ENCODE measurements at places on chromosomes 13 and 19.

DNA sequence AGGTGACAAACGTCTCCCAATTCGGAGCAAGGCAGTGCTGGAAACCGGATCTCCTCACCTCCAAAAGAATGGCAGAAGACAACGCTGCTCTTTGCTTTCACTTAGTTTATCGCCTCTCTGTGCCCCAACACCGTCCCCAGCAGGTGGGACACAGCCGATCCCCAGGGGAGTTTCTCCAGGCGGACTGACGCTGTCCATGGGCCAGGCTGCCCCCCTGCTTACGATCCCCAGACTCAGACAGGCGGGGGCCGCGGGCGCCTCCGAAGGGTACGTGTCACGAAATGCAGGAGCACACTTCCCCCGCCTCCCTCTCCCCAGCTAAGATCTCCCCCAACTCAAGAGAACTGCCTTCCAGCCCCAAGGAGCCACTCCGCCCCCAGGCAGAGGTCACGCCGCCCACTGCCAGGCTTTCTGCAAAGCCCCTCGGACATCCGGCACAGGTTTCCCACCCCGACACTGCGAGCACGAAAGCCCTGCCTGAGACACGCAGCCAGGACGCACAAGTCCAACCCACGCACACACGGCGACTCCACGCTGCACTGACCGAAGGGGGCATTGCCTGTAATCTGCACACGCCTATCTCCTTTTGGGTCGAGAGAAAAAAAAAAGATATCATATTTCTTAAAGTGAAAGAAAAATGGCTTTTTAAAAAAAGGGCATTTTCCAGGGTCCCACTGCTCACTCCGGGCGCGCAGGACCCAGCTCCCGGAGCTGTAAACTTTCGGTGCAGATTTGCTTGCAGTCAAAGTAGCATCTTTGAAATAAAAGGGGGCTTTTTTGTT lies 2.0 kb downstream of the SPRY2 start:
- peak; percentile 86 for DNase-seq

DNA sequence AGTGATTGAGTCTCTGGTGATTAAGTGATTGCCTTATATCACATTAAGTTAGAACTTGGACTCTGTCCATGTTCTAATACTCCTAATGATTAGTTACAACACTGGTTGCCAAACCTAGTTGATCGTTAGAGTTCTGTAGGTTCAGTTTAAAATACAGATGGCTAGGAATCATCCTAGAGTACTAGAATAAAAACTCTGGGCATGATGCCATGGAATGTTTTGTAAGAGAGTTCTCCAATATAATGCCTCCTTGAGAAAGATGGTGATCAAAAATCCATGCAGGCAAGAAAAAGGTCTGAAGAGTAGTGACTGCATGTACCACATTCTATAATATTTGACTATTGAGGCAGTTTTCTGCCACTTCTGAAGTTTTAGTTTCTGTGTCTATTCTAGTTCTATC lies 176.3 kb downstream of the GPC5 start:
- DNase-seq, result no peak

DNA sequence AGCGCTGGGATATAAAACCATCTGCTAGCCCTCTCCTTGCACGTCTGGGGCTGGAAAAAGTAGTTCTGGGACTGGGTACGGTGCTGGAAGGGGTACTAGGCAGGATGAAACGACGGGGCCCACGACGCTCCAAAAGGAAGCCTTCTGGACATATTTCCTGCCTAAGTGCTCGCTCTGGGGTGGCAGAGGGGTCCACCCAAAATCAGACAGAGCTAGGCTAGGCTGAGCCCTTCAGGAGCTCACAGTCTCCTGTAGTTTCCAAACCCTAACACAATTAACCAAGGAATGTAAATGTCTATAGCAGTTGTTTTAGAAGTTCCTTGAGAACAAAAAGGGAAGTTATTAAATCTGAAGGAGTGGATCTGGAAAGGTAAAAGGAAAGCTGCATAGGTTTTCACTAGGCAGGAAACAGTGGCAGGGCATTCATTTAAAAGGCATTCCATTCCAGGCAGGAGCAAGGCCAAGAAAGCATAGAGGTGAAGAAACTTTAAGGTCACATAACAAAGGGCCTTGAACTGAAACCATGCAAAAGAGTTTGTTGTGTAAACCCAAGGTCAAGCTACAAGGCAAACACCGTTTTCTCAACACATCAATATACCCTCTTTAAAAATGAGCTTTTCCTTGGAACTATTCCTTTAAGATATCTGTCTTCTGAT lies 634 bp upstream of the DIAPH3 start:
- peak; percentile 50 for DNase-seq

DNA sequence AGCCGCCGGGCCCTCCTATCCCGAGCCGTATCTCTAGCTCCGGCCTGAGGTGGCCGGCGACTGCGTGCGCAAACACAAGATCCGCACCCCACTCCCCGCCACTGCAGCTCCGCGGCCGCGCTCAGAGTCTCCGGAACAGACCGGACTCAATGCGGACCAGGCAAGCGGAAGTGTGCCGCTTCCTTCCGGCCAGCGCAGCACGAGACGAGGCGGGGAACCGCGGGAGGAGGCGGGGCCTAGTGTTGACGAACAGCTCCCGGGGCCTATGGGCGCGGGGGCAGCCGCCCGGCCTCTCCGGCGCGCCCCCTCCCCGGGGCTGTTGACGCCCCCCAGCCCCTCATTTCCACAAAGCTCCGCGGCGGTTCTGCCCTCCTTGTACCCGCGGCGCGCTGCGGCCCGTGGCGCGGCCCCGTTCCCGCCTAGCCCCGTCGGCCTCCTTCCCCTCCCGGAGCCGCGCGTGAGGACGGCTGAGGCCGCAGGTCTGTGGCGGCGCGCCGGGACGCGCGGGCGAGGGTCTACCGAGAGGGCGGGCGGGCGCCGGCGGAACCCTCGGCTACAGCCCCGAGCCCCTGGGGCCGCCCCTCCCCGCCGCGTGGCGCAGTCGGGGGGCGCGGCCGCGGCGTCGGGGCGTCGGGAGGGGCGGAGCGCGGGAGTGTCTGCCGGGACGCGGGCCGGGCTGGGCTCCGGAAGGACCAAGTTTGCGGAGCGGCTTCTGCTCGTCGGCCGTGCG lies at the start of gene DPY19L3:
Gene DPY19L3 (plus strand): TSS at position 340 of the 730 bp plus-strand sequence. CDS start 2,484 bp downstream, outside the sequence.
- DNase-seq, result peak; percentile 96

DNA sequence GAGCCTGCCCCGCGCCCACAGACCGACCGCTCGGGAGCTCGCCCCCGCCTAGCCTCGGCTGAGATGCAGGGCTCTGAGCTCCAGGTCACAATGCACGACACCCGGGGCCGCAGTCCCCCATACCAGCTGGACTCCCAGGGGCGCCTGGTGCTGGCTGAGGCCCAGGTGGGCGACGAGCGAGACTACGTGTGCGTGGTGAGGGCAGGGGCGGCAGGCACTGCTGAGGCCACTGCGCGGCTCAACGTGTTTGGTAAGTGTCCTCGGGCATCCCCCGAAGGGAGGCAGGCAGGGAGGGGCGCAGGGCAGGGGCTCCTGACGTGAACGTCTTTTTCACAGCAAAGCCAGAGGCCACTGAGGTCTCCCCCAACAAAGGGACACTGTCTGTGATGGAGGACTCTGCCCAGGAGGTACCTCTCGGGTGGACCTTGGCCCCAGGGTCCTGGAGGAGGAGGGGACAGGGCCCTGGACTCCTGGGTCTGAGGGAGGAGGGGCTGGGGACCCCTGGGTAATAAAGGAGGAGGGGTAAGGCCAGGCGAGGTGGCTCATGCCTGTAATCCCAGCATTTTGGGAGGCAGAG lies 3.3 kb downstream of the BCAM start:
- no peak for DNase-seq

- DNase-seq, result no peak
These were observed 448.2 kb downstream of the KCTD12 start for GRCh38 chr13:76438050-76438449.

DNA sequence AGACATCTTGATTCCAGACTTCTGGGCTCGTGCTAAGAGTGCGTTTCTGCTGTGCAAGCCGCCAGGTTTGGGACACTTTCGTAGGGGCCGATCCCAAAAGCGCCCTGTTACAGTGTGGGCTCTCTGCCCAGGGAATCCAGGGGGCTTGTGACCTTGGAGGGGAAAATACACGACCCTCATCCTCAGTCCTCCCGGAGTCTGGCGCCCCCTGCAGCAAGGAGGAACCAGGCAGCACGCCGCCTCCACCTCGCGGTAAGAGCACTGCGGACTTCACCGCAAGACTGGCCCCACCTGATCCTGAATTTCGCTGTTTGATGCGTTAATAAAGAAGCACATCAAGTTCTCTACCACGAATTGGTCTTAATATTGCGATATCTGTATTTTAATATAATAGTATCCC lies 5.2 kb downstream of the POLRMT start:
- no peak for DNase-seq

DNA sequence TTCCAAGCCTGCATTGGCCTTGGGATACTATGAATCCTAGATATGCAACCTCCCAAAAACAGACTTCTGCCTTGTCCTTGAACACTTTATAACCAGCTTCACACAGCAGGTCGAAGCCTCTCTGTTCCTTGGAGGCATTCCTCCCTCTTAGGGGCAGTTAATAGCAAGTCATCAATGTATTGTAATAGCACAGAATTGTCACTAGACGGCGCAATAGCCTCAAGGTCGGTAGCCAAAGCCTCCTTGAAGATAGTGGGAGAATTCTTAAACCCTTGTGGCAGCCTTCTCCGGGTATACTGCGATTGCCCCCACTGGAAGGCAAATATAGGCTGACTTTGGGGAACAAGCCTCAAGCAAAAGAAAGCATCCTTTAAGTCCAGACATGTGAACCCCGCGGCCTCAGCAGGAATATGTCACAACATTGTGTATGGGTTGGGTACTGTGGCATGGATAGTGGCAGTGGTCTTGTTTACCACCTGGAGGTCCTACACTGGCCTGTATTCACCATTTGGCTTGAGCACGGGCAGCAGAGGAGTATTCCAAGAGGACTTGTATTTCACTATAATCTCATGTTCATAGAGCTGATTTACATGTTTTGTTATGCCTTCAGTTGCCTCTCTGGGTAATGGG lies 61.1 kb downstream of the ZNF431 start:
- DNase-seq, result peak; percentile 64

DNA sequence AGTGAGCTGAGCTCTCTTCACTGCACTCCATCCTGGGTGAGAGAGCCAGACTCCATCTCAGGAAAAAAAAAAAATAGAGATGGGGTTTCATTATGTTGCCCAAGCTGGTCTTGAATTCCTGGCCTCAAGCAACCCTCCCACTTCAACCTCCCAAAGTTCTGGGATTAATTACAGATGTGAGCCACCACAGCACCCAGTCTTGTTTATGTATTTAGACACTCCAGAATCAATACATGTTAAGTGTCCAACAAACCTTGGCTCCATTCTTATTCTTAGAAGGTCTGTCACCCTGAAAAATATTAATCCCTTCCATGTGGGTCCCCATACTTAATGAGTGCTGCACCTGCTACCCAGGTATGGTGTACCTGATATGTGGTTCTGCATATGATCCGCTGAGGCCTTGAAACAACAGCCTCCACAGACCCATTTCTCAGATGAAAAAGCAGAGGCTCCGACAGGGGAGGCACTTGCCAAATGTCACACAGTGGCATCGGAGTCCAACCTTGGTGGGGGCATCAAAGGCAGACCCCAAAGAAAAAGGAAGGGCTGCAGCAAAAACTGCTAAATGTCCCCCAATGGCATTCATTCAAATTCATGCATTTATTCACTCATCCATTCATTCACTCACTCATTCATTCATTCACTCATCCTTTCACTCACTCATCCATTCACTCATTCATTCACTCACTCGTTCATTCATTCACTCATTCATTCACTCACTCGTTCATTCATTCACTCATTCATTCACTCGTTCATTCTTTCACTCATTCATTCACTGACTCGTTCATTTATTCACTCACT lies 16.7 kb downstream of the TICAM1 start:
- no peak for DNase-seq

GRCh38 chr19:54727562-54727961 lies 3.3 kb downstream of the KIR3DL3 start:
- no peak for DNase-seq

DNA sequence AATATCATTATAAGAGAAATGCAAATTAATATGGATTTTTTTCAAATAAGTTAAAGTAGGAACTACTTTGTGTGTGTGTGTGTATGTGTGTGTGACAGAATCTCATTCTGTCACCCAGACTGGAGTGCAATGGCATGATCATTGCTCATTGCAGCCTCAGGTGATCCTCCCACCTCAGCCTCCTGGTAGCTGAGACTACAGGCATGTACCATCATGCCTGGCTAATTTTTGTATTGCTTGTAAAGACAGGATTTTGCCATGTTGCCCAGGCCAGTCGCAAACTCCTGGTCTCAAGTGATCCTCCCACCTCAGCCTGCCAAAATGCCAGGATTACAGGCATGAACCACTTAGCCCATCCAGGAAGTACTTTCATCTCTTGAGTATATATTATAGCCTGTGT lies 3.2 kb upstream of the ERVV-2 start:
- DNase-seq, result no peak

DNA sequence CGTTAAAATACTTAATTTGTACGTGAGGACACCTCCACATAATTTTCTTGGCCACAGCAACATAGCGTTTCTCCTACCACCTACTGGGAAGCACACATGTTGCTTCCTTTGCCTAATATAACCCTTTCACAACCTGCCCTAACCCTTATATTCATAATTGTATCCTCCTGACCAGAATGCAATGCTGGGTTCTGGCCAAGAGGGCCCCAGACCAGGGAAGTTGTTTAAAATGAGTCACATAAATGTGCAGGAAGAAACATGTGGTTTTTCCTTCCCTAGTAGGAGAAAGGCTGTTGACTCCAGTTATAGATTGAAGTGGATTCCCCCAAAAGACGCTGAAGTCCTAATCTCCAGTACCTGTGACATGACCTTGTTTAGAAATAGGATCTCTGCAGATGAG lies 187.3 kb downstream of the NUFIP1 start:
- peak; percentile 84 for DNase-seq

DNA sequence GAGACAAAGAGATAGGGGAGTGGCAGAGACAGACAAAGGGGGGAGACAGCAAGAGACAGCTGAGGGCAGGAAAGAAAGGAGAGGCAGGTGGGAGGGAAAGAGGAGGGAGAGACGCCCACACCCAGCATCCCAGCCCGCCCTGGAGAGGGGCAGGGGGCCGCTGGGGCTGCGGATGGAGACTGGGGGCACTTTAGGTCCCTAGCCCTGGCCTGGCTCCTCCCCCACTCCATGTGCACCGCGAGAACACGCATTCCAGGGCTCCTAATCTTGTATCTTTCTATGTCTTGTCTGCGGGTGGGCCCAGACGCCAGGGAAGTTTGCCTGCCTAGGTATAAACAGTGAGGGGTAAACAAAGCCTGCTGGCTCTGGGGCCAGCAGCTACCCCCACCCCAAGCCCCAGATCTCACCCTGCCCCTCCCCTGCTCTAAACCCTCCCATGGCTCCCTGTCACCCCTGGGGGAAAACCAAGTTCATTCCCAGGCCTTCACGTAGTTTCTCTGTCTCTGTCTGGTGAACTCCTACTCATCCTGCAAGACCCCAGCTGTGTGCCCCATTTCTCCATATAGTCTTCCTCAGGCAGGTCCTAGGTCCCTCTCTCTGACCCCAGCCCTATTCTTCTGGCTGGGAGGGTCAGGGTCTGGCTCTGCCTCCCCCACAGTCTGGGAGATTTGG lies 5.7 kb downstream of the TLE5 start:
- no peak for DNase-seq

GRCh38 chr13:95535243-95535642 lies 17.3 kb upstream of the CLDN10 start:
- no peak for DNase-seq

GRCh38 chr13:25971459-25972145 lies 80.2 kb downstream of the SHISA2 start:
- no peak for DNase-seq
